ENCODE measurements at places on chromosomes 4 and X.

- DNase-seq, result no peak
These were observed 171.1 kb upstream of the ANKRD50 start for GRCh38 chr4:124883632-124884031.

GRCh38 chr4:37882665-37883296 is 8.1 kb upstream of the TBC1D1 start:
- no peak for DNase-seq

DNA sequence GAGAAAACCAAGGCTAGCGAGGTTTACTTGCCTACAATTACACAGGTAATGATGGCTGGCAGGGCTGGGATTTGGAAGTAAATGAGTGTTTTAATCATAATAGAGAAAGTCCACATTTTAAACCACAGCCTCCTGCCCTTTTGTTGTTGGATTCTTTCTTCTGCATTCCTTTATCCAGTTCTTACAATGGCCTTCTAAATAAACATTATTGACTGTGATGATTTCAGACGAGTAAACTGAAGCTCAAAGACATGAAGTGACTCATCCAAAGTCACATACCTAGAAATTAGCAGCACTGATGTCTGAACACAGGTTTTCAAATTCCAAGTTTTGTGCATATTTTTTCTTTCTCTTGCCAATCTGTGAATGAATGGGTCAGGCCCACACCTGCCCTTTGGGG is 51.2 kb upstream of the C1QTNF7 start:
- no peak for DNase-seq

- DNase-seq, result no peak
These were observed 973.0 kb upstream of the SLIT2 start for GRCh38 chr4:19278665-19279064.

DNA sequence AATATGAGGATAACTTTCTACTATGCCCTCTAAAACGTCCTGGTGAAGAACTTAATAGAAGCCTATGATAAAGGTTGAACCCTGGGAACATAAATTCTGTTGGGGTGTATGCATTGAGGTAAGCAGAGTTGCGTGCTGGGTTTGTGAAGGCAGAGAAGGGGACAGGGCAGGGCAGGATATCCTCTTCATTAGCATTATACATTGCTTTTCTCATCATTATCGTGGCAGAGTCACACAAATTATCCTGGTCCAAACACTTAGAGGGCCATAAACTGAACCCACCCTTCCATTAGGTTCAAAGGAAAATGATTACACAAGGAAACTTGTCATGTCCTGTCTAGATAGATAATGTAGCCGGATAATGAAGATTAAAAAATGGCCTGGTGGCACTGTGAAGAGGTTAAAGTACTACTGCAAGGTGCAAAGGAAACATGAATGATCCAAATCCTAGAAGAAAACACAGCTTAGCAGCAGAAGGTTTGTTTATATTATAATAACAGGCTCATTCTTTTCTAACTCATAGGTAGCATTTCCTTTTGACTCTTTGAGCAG is 189.1 kb downstream of the SPCS3 start:
- DNase-seq, result no peak

- no peak for DNase-seq
These were observed 373.9 kb upstream of the FGF13 start for GRCh38 chrX:139085404-139085803.

DNA sequence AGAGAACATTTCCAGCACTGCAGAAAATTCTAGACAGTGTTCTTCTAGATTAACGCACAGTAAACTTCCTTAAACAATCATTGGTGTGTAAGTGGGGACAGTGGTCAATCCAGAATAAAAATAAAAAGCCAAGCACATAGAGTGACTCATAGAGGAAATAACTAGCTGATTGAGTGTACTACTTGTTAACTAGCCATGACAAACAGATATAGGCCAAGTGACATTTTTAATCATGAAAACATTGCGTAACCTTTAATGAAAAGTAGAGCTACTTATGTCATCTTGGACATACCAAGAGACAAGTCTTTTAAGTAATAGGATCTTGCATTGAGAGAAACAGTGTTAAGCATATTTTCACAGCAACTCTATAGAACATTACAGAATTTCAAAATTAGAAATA is 233.9 kb upstream of the MAB21L2 start:
- DNase-seq, result no peak

- no peak for DNase-seq
These were observed 325.8 kb downstream of the ANTXR2 start for GRCh38 chr4:79747252-79747651.

DNA sequence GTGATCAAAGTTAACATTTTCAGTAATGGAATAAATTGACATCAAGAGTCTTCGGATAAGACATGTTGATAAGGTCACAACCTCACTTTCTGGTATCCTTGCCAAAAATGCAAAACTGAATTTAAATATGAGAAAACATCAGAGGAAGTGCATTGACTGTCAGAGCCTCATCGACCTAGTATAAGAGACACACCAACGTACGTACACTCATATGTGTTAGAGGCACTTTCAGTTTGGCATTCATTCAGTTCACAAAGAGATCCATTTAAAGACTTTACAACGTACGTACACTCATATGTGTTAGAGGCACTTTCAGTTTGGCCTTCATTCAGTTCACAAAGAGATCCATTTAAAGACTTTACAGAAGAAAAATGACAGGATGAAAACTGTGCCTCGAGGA is 280.3 kb downstream of the INPP4B start:
- no peak for DNase-seq

- DNase-seq, result no peak
These were observed 28.1 kb downstream of the CASP6 start for GRCh38 chr4:109675181-109675580.

DNA sequence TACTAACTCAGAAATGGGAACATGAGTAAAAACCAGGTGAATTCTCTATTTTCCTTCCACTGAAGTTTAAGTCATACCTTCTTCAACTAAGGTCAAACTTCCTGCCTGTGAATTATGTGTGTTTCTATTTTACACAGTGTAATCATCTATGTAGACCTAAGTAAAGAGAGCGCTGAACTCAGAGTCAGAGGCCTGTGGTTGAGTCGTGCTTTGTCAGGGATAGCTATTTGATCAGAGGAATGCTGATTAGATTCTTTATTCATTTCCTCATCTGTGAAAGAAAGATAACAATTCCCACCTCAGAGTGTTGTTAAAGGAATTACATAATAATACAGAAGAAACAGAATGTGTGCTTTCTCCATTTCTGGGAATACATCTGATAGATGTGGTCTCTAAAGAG is 654.1 kb downstream of the STIM2 start:
- DNase-seq, result no peak

DNA sequence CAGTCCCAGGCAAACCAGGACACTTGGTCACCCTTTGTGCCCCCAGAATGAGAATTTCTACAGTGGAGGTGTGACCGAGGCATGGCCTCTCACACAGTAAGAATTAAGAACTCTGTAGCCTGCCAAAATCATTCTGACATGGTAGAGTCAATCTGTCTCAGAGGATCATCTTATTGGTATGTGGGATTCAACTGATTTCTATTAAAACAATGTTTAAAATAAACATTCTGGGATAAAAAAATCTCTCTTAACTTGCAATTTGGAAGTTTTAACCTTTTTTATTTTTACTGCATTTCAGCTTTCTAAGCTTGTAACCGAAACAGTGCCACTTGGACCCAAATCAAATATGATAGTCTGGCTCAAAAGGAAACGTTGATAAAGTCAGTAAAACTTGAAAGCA is 165.4 kb upstream of the LDB2 start:
- DNase-seq, result no peak

GRCh38 chr4:38132107-38132673 is 172.0 kb downstream of the PTTG2 start:
- DNase-seq, result peak; percentile 82

DNA sequence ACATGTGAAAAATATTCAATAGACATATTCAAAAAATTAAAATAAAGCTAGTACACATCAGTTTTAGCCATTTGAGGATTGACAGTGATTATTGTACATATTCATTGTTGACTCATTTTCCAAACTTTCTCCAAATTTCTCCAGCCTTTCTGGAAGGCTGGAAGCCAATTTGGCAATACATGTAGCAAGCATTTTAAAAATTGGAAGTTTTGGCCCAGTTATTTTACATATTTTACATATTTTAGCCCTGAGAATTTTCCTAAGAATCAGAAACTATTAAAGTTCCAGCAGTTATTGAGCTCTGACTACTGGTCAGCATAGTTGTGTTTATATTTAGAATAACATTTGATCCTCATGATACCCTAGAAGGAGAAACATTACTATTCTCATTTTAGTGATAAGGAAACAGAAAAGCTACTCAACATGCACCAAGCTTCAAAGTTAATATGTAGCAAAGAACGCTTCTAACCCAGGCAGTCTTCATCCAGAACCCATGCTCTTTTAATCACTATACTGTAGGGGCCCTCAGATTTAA is 3.2 kb downstream of the CABS1 start:
- no peak for DNase-seq

DNA sequence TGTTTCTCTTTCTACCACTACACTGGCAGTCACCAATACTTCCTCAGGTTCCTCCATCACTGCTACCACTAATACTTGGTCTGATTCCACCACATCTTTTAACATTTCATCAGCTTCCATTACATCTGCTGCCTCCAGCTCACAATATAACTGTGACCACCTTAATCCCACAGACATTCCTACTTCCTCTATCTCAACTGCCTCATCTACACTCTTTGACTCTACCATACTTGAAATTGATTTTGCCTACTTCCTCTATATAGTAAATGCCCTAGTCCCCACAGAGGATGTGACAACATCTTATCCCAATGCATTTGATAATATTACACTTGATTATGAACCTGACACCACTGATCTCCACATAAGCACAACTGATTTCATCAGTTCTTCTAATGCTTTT is 29.0 kb downstream of the OPRPN start:
- DNase-seq, result no peak

DNA sequence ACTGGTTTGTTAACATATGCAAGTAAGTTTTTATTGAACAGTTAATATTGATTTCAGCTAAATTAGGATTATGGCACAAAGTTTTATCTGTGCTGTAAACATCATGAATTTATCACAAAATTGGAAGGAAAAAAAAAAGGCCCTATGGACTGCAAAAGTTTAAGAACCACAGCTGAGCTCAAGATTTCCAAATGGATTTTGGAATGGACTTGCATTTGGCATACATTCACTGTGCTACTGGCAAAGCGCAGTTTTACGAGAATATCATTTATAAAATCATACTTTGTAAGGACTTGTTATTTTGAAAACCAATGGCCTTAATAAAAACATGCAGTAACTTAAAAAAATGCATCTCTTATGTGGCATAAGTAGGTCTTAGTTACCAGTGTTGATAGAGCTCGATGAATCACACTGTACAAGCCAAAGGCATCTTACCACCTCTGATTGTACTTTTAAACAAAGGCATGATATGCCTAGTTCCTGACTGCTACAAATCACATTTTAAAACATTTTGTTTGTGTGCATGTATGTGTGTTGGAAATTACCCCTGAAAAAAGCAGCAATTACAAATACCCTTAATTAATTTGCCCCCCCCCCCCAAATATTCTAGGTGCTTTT is 58.6 kb downstream of the TAB3 start:
- DNase-seq, result no peak

GRCh38 chr4:4384837-4385236 is 2.1 kb upstream of the NSG1 start:
- DNase-seq, result no peak

- DNase-seq, result no peak
These were observed 32.2 kb downstream of the SMS start for GRCh38 chrX:21972721-21973120.

DNA sequence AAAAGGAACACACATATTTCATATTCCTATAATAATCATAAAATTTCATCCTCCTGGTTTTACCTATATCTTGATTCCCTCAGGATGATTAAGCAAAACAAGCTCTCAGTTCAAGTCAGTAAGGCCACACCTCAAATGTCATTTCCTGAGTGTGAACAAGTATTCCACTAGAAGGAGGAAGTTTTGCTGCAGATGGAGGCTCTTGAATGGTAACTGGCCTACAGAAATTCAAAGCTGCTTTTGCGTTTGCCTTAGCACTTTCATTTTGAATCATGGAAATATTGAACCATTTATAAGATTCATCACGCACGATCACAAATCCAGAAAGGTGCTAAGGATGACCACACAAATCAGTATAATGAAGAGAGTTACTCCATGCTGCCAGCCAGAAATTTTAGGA is 254.4 kb upstream of the CXXC4 start:
- DNase-seq, result no peak

DNA sequence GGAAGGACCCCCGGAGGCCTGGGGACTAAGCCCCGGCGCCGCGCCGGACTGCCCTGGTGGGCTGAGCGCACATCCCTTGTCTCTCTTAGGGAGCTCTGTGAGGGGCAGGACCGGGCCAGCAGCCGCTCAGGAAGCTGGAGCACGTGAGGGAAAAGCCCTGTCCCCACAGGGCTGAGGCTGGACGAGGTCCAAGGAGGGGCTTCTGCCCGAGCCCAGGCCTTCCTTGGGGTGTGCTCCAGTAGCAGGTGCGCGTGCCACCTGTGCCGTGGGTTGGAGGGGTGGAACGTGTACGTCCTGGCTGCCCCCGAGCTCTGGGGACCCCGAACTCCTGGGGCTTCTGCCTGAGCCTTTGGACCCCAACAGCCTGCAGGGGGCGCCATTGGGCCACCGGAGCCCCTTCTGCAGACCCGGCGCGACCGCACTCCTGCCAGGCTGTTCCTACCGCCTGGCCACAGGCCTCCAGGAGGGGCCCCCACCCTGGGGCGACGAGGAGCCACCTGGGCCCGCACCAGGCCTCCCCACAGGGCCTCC is 27.2 kb downstream of the TACC3 start:
- no peak for DNase-seq
